Tibial nerve (tissue), 4 donors: ENCODE measurements at places on chromosomes 6 and 20.

- DNase-seq, result no peak
Measured at GRCh38 chr6:169131390-169131789, 122.3 kb downstream of the THBS2 start.

DNA sequence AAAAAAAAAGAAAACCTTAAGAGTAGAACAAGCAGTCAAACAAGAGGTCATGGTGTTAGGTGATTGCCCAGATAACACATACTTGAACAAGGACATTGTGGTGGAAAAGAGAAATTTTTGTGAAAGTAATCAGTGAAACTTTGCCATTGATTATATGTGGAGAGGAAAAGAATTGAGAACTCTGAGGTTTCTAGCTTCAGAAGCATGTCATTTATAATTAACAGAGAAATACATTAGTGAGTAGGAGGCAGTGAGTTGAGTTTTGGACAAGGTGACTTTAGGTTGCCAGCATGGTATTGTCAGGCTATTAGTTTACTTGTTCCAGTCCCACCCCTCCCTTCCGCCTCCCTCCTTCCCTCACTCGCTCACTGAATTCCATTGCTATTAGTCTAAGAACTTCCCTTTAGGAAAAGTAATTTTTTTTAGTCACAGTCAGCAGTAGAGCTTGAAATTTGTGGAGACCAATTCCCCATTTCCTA, 17.2 kb downstream of the TAB2 start:
- no peak for DNase-seq

DNA sequence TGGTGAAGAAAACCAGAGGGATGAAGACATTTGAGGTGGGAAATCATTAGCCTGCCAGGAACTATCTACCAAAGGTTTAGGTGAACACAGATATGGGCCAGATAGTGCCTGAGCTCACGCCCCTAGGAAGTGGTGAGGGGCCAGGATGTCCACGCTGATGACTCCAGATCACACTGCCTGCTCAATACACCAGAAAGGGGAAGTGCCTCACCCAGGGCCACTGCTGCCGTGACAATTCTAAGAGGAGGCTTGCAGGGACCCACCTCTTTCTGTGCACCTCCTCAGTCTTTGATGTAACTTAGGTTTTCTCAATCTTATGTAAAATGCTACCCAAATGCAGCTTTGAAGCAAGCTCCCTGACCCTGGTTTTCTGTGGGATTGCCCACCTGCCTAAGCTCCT, 5.4 kb upstream of the RAB44 start:
- no peak for DNase-seq

- no peak for DNase-seq
Measured at GRCh38 chr6:41451515-41452163, 94.5 kb upstream of the FOXP4 start.

- DNase-seq, result no peak
Measured at GRCh38 chr6:133918208-133918930, 29.5 kb downstream of the TCF21 start.

GRCh38 chr20:24378661-24379483, 90.6 kb upstream of the SYNDIG1 start:
- DNase-seq, result no peak

GRCh38 chr6:69593706-69594105, 203.1 kb downstream of the LMBRD1 start:
- DNase-seq, result no peak

GRCh38 chr6:91476000-91476399, 889.1 kb upstream of the MAP3K7 start:
- no peak for DNase-seq

GRCh38 chr6:108576709-108577108, 16.0 kb downstream of the FOXO3 start:
- DNase-seq, result no peak

DNA sequence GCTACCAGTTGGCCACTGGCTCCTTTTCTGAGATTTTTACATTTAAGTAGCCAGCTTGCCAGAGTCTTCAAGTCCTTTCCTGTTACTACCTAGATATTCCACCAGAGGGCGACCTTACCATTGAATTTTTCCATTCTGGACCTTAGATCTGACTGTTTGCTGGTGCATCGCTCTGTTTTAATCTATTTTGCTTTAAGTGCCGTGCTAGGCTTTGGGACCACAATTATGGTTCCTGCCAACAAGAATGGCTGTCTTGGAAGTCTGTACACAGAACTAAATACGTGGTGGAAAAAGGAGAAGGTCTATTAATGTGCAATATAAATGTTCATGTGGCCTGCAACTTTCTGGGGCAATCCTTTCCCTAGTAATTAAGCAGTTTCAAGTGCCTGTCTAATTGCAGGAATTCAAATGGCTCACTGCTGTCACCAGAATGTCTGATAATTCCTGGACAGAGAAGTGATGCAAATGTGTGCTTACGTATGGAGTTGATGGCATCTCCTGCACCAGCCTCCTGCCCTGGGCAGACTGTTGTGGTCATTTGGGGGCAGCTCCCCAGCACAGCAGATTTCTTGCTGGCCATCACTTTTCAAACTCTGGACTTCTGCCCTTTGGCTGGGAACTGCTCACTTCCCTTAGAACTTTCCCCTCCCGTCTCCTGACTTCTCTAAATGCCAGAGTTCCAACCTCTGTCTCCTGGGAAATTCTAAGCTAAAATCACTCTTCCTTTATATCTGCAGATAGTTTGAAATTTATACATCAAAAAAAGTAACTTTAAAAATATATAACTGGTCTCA, 5.6 kb upstream of the HLA-DOA start:
- peak; percentile 71 for DNase-seq
